H4 (cell line): ENCODE measurements at places on chromosomes 4 and X. TPM values are rescaled to one million over a fixed set of nuclear protein-coding genes. Genes with fewer than 3 reads are reported as not detected.

SLC9B1 gene
- not detected in 2 replicates for total RNA-seq

- peak; percentile 59 for DNase-seq
These were observed 7.1 kb upstream of the TLR2 start for GRCh38 chr4:153676984-153677383.

DNA sequence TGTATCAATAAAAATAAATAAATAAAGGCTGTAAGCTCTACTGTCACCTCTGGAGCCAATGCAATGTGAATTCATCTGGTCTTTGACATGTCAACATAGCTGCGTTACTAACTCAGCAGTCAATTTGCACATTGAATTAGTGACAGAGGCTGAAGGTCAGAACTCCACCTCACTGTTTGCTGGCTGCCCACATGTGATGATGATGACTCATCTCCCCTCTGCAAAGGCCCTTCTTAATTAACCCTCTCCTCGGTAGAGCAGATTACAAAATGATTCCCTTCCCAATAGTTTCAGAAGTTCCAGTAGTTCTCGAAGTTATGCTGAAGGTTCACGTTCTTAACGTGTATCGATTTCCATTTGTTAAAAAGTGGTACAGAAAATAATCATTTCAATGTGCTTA, 1626.0 kb upstream of the TENM3 start:
- DNase-seq, result peak; percentile 65

DNA sequence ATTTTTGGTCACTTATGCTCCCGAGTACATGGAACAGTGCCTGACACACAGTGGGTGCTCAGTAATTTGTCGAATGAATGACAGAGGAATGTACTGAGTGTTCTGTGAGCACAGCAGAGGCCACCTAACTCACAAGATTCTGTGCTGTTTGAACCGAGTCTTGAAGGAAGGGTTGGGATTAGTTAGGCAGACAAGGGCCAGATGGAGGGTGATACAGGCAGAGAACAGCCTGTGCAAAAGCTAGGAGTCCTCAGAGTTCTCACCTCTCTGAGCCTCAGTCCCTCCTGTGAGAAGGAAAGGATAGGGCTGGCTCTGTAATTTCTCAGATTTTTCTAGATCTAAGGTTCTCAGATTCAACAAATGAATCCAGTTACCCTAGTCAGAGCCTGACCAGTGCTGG, 108.8 kb downstream of the NHSL2 start:
- no peak for DNase-seq

HTRA3 gene
- total RNA-seq, result 6.7 and 9.6 TPM in 2 replicates
